CD4-positive, alpha-beta T cell treated with Interleukin-17A for 1 hour (primary cell): ENCODE measurements at places on chromosomes 16 and 17.

- DNase-seq: no peak
Observed at GRCh38 chr17:56023851-56024250, 129.4 kb upstream of the ANKFN1 start.

DNA sequence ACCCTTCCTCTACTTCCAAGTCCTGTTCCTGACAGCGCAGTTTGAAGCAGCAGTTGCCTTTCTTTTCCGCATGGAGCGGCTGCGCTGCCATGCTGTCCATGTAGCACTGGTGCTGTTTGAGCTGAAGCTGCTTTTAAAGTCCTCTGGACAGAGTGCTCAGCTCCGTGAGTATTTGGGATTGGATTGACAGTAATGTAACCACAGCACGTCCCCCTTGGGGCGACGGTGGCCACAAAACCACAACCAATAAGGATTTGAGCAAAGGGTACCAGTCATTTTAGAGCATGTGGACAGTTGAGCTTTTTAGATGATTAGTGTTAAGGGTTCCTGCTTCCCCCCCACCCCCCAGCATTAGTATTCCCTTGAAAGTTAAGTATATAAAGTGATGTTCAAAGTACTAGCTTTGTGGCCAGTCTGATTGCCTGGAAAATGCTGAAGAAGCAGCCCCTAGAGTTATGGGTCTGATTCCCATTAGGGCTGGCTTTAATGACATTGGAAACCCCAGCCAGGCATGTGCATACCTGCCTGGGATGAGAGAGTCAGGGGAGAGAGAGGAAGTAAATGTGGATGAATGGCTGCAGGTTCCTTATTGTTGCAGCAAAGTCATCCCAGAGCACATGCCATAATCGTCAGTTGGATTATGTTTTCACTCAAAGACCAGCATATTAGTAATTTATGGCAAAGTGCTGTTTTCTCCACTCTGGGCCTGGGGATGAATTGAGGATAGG lies 31.6 kb upstream of the SLC12A3 start:
- DNase-seq: no peak

DNA sequence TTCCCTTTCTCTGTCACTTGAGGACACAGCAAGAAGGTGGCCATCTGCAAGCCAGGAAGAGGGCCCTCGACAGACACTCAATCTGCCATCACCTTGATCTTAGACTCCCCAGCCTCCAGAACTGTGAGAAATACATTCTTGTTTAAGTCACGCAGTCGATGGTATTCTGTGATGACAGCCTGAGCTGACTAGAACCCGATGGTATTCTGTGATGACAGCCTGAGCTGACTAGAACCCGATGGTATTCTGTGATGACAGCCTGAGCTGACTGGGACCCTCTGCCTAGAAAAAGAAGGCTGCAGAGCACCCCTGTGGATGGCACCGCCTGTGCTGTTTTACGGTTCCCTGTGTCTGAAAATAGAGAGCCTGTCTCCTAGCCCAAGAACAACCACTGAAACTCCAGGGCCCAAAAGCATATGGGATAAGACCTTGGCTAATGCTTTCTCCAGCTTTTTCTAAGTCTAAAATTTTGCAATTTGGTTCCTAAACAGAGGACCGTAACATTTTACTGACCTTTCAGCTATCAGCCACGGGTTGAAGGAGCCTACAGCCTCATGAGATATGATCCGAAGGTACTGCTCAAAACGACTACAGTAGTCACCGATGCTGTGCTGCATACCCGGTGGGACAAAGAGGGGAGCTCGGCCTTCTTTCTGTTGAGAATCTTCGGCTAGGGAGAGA lies 33.1 kb upstream of the PITPNM3 start:
- DNase-seq: no peak

GRCh38 chr17:68684949-68685357 lies 83.8 kb upstream of the FAM20A start:
- no peak for DNase-seq

DNA sequence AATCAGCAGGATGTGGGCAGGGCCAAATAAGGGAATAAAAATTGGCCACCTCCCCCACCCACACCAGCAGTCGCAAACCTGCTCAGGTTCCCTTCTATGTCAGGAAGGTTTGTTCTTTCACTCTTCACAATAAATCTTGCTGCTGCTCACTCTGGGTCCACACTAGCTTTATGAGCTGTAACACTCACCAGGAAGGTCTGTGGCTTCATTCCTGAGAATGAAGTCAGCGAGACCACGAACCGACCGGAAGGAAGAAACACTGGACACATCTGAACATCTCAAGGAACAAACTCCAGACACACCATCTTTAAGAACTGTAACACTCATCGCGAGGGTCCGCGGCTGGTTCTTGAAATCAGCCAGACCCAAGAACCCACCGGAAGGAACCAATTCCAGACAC lies 115.5 kb upstream of the TBX2 start:
- no peak for DNase-seq

DNA sequence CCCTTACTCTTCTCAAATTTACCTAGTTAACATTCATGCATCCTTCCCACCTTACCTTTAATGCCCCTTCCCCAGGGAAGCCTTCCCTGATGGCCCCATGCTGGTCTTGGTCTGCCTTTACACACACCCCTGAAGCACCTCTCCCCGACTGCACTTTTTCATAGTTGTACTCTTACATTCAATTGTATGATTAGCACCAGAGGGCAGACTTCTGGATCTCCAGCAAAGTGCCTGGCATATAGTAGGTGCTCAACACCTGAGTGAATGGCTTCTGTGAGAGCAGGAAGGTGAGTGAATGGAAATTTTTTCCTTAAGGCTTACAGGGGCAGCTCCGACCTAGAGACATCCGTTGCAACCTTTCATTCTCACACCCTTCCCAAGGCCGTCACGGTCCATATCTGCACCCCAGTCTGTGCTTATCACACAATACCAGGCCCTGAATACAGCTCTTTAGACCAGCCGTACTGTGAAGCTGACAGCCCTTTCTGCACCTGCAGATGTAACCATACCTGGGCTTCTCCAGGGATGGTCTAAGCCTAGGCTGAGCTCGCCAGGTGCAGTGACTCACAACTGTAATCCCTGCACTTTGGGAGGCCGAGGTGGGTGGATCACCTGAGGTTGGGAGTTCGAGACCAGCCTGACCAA lies 4.4 kb downstream of the PGAP3 start:
- DNase-seq: no peak

- DNase-seq: no peak
Observed at GRCh38 chr17:17468217-17469010, 8.4 kb upstream of the MED9 start.

DNA sequence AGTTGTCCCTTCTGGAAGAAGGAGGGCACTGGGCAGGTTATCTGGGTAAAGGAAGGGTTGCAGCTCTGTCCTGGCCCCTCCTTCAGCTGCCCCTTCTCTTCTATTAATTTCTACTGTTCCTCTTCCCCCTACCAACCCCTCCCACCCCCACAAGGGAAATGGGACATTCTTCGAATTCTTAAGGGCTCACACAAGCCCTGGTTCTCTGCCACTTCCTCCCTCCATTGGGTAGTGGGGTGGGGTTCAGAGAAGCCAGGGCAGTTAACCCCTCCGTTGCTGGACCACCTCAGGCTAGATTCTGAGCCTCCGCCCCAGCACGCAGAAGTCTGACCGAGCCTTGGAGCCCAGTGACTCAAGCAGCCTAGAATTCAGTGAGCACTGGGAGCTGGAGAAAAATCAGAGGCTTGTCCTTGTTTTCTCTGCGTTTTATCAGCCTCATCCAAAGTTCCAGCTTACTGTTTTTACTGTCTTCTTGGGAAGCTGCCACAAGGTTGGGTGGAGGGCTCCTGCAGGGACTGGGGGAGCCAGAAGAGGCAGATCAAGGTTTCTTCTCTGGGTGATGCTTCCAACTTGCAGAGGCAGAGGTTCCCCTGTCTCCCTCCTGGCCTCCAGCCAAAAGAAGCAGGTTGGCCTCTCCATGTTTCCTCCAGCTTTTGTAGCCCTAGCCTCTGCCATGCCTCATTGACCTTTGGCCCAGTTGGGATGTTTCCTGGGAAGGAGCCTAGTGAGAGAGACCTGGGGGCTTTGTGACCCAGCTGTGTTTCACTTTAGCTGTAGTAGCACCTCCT lies 10.2 kb downstream of the LASP1 start:
- DNase-seq: no peak

DNA sequence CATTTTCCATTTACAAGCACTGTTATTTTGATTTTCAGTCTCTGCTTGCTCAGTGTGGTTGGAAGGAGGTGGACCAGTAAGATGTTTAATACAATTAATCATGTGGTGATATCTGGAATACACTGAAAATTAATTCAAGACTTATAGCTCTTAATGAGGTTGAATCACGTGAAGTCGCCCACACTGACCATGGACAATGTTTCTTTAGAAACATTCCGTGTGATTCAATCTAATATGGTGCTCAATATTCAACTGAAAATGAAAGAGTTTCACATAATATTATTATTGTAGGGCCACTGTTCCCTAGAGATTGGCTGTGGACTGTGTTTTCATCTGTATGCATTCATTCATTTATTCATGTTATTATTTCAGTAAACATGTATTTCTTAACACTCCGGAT lies 45.2 kb upstream of the MAF start:
- DNase-seq: no peak

DNA sequence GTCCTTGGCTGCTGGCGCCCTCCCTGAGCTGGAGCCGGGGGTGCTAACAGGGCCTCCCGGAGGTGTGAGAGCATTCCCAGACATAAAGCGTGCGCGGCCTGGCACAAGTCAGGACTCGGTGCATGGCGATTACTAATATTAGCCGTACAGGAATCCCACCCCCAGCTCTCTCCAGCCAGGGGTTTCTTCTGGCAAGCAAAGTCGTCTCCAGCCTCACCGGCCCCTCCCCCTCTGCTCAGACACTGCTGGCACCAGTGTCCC lies 5.0 kb downstream of the CASKIN1 start:
- no peak for DNase-seq

GRCh38 chr17:7404737-7405349 lies 946 bp upstream of the TMEM256 start:
- no peak for DNase-seq

DNA sequence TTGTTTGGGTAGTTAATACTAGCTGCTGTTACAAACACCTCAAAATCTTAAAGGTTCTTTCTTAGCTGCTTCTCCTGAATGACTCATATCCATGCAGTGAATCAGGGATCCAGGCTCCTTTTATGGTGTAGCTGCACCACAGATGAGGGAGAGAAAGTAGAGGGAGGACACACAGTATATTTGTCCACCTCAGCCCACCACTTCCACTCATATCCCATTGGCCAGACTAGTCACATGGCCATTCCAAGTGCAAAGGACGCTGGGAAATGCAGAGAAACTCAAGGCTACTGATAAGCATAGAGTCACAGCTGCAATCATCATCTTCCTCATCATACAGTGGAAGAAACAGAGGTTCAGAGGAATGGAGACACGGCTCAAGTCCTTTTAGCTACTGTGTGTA lies 63.8 kb downstream of the GSG1L start:
- DNase-seq: no peak

- no peak for DNase-seq
Observed at GRCh38 chr17:69141431-69142174, at the start of gene ABCA6. ABCA6 (minus strand) TSS chr17:69141895; CDS start chr17:69140703, 1,192 bp downstream.

DNA sequence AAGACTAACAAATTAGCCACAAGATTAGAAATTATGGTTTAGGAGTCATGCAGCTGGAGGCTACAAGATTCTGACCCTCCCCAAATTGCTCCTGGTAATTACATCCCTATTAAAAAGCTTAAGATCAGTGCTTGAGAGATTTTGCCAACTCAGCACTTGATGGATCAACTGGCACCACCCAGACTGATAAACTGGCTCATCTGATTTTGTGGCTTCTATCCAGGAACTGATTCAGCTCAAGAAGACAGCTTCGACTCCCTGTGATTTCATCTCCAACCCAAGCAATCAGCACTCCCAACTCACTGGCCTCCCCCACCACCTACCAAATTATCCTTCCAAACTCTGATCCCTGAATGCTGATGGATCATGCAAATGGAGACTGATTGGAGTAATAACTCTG lies 94.8 kb downstream of the TNFRSF13B start:
- no peak for DNase-seq

DNA sequence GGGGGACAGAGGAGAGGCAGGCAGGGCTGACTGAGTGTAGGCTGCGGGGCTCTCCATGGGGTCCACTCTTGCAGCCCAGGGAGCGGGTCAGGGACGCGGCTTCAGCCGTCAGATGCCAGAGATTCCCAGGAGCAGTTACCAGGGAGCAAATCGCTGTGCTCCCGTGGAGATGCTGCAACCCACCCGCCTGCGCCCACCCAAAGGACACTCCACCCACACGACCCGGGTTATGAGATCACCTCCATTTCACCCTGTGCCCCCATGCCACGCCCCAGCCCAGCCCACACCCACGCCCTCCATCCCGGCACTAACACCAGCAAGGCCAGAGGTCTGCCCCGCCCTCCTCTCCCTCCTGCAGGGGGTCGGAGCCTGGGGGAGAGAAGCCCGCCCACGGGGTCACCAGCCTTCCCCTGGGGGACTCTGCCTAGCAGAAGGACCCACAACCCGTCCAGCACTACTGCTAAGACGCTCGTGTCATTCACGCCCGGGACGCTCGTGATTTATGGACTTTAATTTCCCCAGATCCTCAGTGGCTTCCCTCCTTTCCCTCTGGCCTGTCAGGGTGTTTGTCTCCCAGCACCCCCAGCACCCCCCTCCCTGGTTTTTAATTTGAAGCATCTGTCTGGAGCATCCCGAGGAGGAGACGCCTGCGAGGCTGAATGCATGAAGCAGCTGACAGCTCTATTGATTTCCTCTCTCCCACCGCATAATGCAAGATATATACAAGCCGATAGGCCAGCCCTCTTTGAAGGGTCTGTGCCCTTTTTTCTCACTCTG lies 6.7 kb upstream of the RPL38 start:
- DNase-seq: no peak

DNA sequence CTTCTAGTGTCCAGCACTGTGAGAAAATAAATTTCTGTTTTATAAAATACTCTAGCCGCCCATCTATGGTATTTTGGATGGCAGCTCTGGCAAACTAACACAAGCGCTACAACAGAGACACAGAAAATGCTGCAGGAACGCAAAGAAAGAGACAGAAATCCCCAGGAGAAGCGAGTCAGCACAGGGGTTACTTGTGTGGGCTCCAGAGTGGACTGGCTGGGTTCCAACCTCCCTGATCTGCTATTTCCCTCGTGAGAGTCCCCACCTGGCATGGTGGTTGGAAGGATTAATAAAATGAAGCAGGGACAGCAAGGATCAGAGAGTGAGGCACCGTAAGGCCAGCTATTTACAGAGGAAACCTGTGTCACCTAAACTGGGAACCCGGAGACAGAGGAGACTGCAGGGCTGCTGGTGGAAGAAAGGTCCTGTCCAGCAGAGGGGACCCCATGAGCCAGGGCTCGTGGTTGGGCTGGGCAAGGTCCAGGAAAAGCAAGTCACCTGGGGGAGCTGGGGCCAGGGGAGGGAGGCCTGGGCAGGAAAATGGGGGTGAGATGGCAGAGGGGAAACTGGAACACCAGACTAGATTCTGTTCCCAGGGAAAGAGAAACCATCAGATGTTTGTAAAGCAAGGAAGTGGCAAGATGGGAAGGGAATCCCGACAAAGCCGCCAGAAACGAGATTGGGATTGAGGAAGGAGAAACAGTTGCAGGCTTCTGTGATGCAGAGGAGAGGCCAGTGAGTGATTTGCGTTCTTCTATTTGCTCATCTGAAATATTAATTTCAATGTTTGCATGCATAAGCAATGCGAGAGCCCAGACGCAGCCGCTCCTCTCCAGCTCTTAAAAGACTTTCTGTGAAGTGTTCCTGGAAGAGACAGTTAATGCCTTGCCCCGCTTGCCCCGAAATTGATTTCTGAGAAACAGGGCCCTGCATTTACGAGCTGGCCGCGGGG lies 63.0 kb upstream of the TEKT3 start:
- DNase-seq: no peak
